GM04503 (cell line): ENCODE measurements at places on chromosomes 1 and 21.
A peak's percentile ranks its signal among the peaks of the same experiment; 100 is the strongest.

- DNase-seq = no peak
These were observed 57.6 kb downstream of the MAN1C1 start for GRCh38 chr1:25673962-25674806.

DNA sequence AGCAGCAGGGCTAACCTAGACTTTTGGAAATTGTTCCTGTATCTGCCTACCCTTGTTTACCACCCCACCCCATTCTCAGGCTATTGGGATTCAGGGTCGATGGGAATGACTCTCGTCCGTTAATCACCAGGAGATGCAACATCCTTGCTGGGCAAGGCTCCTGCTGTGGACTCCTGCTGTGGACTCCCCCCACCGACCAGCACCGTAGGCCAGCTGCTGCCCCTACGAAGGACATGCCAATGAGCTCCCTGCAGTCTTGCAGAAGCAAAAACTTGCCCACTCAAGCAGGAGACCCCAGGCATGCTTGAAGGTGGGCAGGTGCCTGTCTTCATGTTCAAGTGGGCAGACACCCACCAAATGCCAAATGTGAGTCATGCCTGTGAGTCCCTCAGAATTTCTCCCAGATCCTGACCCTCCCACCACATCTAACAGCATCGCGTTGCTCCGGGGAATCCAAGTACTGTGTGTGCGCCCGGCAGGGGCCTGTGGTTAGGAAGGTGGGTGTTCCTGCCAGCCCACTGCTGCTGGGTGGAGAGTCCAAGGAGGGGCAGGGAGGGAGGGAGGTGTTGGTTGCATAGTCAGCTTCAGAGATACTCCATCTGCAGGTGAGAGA is 41.7 kb upstream of the SOX13 start:
- DNase-seq = no peak

DNA sequence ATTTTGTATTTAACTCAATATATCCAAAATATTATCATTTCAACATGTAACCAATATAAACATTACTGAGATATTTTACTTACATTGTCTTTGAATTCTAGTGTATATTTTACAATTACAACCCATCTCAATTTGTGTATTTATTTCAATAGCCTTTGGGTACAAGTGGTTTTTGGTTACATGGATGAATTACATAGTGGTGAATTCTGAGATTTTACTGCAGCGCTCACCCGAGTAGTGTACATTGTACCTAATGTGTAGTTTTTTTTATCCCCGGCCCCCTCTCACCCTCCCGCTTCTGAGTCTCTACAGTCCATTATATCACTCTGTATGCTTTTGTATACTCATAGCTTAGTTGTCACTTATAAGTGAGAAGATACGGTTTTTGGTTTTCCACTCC is 117.0 kb upstream of the GALNT2 start:
- no peak for DNase-seq

GRCh38 chr21:34128124-34128523 is 54.7 kb downstream of the MRPS6 start:
- no peak for DNase-seq

DNA sequence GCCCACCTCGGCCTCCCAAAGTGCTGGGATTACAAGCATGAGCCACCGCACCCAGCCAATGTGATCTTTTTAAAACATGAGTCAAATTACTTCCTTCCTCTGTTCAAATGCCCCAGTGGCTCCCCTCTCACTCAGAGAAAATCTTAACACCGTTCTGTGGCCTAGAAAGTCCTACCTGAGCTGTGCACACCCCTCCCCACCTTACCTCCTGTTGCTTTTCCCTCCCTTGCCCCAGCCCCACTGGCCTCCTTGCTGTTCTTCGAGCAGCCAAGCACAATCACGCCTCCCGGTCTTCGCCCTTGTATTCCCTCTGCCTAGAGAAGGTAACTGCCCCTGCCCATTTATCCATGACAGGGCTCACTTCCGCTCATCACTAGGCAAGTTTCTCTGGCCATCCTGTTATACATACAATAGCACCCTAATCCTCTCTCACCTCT is 62.6 kb upstream of the RPL11 start:
- DNase-seq = no peak

GRCh38 chr1:243595527-243596210 is 254.4 kb downstream of the AKT3 start:
- no peak for DNase-seq

- no peak for DNase-seq
These were observed 27.1 kb downstream of the KCNK1 start for GRCh38 chr1:233641029-233641428.

DNA sequence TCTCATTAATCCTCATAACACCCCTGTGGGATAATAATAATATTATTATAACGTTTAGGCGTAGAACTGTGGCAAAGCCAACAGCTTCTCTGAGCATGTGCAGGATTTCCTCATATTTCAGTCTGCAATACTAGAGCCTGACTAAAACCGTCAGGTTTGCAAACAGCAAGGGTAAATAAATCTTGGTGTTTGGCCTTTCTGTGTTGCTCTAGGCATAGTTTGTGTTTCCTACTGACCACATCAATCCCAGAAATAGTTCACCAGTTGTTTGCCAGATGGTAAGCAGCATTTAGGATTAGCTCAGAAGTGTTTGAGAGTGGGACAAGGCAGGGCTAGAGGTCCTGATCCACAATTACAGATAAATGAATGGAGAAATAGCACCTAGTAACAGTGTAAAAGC is 2.8 kb upstream of the KCNA3 start:
- no peak for DNase-seq

GRCh38 chr1:60891281-60891680 is 191.1 kb upstream of the NFIA start:
- DNase-seq = no peak

- no peak for DNase-seq
These were observed 61.4 kb upstream of the DYNLT5 start for GRCh38 chr1:66690666-66691381.

DNA sequence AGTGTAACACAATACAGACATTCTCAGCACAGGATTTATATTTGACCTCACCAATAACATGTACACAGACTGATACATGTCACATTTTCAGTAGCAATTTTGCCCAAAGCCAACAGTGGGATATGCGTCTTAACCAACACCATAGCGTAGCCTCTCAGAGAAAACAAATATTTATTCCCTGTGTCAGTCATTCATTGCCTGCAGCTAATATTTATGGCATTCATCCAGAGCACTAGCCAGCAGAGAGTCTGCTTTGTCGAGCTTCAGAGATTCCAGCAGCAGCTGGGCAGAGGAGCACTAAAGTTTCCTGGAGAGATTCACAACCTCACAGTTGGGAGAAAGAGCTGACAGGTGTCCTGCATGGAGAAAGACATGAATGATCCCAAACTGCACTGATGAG is 400.7 kb upstream of the DAB1 start:
- no peak for DNase-seq

- no peak for DNase-seq
These were observed 98.0 kb upstream of the HP1BP3 start for GRCh38 chr1:20885121-20885520.

DNA sequence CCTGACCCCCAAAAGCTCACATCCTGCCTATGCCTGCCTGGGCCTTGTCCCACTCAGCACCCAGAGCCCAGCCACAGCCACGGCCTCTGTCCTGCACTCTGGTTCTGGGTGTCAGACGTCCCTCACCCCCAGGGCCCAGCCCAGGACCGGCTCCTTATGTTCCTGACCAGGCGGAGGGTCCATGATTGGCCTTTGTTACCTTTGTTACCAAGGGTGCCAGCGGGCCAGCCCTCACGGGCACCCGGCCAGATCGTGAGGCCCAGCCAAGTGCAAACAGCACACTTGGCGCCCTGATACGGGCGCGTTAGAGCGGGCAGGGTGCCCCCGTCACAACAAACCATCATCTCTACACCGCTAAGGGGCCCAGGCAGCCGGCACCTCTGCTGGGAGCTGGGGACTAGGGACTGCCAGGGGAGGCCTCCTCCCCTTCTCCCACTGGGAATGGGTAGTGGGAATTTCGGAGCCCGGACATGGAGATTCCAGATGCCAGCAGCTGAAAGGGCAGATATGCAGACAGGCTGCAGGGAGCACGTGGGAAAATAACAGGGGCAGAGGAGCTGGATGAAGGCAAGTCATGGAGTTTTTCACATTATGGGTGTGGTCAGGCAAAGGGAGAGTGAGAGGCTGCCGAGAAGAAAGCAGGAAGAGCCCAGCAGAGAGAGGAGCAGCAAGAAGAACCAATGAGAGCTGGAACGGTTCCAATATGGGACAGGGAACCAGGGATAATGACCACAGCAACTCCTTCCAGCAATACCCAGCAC is 22.1 kb downstream of the HSPG2 start:
- no peak for DNase-seq

DNA sequence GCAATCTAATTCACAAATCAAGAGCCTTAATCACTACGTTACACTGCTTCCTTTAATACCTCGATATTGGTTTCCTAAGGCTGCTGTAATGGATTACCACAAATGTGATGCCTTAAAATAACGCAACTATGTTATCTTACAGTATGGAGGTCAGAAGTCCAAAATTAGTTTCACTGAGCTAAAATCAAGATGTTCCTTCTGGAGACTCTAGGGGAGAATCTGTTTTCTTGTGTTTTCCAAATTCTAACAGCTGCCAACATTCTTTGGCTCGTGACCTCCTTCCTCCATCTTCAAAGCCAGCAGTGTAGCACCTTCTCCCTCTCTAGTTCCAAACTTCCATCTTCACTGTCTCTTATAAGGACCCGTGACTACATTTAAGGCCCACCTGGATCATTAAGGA is 335.0 kb upstream of the NFIA start:
- no peak for DNase-seq

GRCh38 chr1:100009458-100009857 is 39.7 kb downstream of the SLC35A3 start:
- peak; percentile 40 for DNase-seq

- no peak for DNase-seq
These were observed 95.3 kb downstream of the ABCA4 start for GRCh38 chr1:94025383-94026340.

DNA sequence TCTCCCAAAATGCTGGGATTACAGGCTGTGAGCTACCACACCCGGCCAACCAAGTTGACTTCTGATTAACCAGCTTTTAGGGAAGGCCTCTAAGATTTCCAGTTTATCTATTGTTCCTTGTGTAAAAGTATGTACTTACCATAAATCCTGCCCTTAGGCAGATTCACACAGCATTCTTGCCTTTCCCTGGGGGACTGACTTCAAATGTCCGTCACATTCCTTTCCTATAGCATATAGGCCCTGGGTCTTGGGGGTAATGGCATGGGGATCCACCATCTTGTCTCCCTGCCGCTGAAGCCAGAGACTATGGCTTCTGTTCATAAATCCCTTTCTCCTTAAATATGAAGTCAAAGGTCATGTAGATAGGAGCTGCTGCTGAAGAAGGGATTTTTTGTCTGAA is 872 bp upstream of the PINK1 start:
- no peak for DNase-seq

DNA sequence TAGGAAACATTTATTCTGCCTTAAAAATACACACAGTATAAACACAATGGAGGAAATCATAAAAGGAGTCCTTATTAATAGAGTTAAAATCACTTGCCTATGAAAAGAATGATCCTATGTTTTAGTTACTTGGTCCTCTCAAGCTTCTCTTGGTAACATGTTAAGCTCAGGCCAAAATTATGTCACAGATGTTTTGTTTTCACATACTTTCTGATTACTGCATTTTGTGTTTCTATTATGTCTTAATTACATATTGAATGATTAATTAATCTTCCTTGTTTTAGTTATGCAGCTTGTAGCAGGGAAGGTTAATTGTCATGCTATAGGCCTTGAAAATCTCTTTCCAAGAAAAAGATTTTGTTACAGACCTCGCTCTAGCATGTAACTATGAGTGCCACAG is 406.0 kb downstream of the PLA2G4A start:
- DNase-seq = no peak

GRCh38 chr1:27031235-27032118 is 18.8 kb upstream of the TENT5B start:
- no peak for DNase-seq

GRCh38 chr21:43331111-43331961 is 95.6 kb downstream of the SIK1 start:
- DNase-seq = no peak

- DNase-seq = no peak
These were observed 414.2 kb downstream of the PTPRU start for GRCh38 chr1:29650476-29650875.

DNA sequence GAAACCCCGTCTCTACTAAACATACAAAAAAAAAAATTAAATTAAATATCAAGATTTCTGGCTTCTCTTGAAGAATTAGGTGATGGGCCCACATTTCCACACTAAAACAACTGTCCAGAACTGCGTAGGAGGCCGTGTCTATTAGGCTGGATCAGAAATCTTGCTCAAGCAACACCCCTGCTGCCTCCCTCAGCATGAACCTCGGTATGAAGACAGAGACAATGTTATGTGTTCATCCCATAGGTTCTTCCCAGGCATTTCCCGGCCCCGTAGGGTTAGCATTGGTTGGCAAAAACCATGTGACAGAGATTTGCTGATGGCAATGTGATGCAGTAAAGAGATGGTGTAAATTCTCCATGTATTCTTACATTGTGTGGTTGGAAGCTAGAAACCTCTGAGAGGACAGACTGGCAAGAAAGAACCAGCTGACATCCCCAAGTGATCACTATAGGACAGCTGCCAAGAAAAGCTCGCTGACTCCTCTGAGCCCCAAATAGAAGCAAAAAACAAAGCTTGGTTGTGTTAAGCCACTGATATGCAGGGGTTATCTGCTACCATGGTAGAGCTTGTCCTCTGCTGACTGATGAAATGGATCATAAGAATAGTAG is 34.5 kb downstream of the EBNA1BP2 start:
- no peak for DNase-seq
